Fibroblast of lung (primary cell): ENCODE measurements at places on chromosomes 12 and 14.

DNA sequence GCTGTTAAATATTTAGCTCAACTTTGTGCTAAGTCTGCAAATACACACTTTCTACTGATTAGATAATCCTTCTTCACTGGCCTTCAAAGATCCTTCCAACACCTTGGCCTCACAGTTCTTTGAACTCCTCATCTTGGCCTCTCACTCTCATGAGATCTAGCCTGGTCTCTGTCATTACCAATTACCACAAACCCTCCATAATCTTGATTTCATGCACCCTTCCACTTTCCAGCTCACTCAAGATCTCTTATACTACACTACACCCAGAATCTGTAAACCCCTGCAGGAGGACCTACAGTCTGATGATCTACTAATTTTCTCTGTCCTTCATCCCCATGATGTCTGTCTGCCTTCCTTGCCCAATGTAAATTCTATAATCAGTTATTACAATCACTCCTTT, 71.1 kb downstream of the DUSP16 start:
- no peak overlapping the region for H3K4me3 ChIP-seq
- H3K4me1 ChIP-seq, result no peaks in the 10 kb centered on the region
- DNase-seq, result no peak
- no peaks in the 10 kb centered on the region for H3K36me3 ChIP-seq

- DNase-seq, result no peak
- no peak overlapping the region for H3K27ac ChIP-seq
- H3K27me3 ChIP-seq, result no peaks in the 10 kb centered on the region
- H3K4me1 ChIP-seq, result no peaks in the 10 kb centered on the region
- no peak overlapping the region for H3K4me3 ChIP-seq
- no peaks in the 10 kb centered on the region for H3K36me3 ChIP-seq
Observed at GRCh38 chr12:29191267-29191850, 42.3 kb downstream of the FAR2 start.

DNA sequence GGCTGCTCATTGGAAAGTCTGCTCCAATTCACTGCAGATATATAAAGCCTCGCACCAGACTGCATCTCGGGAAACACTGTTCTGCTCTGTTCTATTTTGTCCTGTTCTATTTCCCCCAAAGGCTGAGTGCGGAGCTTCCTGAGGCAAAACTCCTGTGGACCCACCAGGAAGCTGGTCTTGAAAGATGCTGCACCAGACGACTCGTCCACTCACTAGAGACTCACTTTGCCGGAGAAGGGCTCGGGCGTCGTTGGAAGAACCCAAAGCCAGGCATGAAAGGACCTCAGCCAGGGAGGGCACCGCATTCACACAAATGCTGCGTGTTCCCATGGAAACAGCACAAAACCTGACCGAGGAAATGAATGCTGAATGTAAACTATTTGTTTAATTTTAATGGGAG, 331.2 kb upstream of the SFSWAP start:
- H3K4me1 ChIP-seq, result no peaks in the 10 kb centered on the region
- no peaks in the 10 kb centered on the region for H3K27me3 ChIP-seq
- H3K27ac ChIP-seq, result no peak overlapping the region
- no peaks in the 10 kb centered on the region for H3K36me3 ChIP-seq

DNA sequence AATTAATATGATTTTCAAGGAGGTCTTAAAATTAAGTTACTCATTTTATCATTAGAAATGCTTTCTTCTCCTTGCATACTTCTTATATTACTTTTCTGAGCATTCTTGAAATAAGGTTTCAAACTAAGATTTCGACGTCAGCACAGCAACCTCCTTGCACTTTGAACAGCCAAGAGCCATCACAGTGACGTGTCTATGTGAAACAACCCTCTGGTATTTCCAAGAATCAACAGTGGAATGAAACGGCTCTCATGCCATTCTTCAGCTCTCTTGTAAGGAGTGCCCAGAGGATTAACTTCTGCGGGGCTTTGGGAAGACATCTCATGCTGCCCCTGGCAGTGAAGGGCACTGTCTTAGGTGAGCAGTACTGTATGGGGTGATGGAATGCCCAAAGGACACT, 109.2 kb downstream of the EFCAB11 start:
- H3K27me3 ChIP-seq, result no peaks in the 10 kb centered on the region
- H3K4me3 ChIP-seq, result no peak overlapping the region
- DNase-seq, result peak; percentile 96
- H3K27ac ChIP-seq, result peak overlapping the region; percentile 79

GRCh38 chr14:95507701-95508103, 8.7 kb downstream of the SYNE3 start:
- H3K27ac ChIP-seq, result peak overlapping the region; percentile 71
- H3K27me3 ChIP-seq, result no peaks in the 10 kb centered on the region
- H3K4me1 ChIP-seq, result peaks cover 18% of the 10 kb centered on the region
- peak; percentile 87 for DNase-seq
- no peak overlapping the region for H3K4me3 ChIP-seq
- H3K36me3 ChIP-seq, result no peaks in the 10 kb centered on the region

DNA sequence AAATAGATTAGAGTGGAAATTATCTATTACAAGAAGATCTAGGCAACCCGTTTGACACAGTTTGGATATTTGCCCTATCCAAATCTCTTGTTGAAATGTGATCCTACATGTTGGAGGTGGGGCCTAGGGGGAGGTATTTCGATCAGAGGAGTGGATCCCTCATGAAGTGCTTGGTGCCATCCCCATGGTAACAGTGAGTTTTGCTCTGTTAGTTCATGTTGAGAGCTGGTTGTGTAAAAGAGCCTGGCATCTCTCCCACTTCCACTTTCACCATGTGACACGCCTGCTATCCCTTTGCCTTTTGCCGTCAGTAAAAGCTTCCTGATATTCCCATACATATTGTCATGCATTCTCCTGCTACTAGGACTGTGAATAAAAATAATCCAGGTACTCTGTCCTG, 66.4 kb upstream of the FLRT2 start:
- no peaks in the 10 kb centered on the region for H3K4me1 ChIP-seq
- no peak overlapping the region for H3K4me3 ChIP-seq
- no peak overlapping the region for H3K27ac ChIP-seq
- DNase-seq, result no peak
- H3K36me3 ChIP-seq, result no peaks in the 10 kb centered on the region

GRCh38 chr14:24674204-24674970, 40.4 kb upstream of the GZMB start:
- H3K36me3 ChIP-seq, result no peaks in the 10 kb centered on the region
- H3K4me3 ChIP-seq, result no peak overlapping the region
- H3K4me1 ChIP-seq, result no peaks in the 10 kb centered on the region
- no peaks in the 10 kb centered on the region for H3K27me3 ChIP-seq
- H3K27ac ChIP-seq, result no peak overlapping the region
- no peak for DNase-seq

- H3K27ac ChIP-seq, result no peak overlapping the region
- no peaks in the 10 kb centered on the region for H3K27me3 ChIP-seq
- H3K36me3 ChIP-seq, result no peaks in the 10 kb centered on the region
- peaks cover 12% of the 10 kb centered on the region for H3K4me1 ChIP-seq
- no peak for DNase-seq
Observed at GRCh38 chr12:14777271-14777670, 26.0 kb downstream of the WBP11 start.

DNA sequence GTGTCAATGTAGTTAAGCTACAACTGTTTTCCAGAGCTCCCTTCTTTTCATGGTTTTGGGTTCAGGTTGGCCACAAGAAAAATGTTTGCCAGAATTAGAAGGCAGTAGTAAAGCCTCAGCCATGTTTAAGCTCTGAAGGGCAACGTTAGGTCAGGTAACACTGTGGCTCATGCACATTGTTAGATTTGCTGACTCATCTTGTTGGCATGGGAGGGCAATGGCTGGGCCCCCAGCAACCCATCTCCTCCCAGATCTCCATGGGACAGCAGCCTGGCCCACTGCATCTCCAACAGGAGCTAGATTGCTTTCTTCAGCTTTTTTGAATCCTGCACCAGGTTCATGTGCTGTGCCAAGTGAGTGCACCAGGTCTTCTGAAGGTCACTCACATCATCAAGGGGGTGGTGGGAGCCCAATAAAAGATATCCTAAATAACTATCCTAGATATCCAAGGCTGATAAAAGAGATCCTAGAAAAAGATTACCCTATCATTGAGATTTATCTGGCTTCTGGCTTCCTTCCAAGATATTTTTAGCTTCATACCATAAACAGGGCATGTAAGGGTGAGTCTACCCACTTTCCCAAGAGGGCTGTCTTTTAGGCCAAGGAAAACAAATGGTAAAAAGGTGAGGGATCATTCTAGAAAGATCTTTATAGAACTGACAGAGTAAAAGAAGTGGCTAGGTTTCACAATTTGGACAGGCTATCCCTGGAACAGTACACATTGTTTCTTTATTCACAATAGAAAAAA, 28.9 kb downstream of the PTGER2 start:
- H3K27me3 ChIP-seq, result no peaks in the 10 kb centered on the region
- H3K4me3 ChIP-seq, result no peak overlapping the region
- no peak overlapping the region for H3K27ac ChIP-seq
- H3K4me1 ChIP-seq, result peaks cover 8% of the 10 kb centered on the region
